HS-27A (cell line): ENCODE measurements at places on chromosomes 6 and 20.

GRCh38 chr20:59406446-59406845 lies 106.0 kb downstream of the EDN3 start:
- no peak for DNase-seq

GRCh38 chr6:135703007-135703406 lies 148.5 kb upstream of the PDE7B start:
- no peak for DNase-seq

- DNase-seq, result no peak
Observed at GRCh38 chr6:85124472-85125354, 325.2 kb upstream of the NT5E start.

DNA sequence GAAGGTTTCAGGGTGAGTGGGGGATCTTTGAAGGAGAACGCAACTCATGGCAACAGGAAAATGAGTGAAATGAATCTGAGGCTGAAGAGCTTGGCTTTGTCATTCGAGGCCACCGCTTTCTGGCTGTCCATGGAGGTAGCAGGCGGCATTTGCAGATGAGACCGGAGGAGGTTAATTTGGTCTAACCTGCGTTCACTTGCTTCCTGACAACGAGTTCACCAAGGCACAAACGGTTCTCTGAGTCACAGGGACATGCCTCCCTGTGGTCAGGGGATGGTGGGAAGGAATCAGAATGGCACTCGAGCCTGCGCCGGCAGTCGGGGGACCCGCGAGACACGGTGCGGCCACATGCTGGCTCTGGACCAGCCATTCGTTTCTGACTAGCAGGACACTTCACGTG lies 75.0 kb downstream of the IRF4 start:
- DNase-seq, result no peak

DNA sequence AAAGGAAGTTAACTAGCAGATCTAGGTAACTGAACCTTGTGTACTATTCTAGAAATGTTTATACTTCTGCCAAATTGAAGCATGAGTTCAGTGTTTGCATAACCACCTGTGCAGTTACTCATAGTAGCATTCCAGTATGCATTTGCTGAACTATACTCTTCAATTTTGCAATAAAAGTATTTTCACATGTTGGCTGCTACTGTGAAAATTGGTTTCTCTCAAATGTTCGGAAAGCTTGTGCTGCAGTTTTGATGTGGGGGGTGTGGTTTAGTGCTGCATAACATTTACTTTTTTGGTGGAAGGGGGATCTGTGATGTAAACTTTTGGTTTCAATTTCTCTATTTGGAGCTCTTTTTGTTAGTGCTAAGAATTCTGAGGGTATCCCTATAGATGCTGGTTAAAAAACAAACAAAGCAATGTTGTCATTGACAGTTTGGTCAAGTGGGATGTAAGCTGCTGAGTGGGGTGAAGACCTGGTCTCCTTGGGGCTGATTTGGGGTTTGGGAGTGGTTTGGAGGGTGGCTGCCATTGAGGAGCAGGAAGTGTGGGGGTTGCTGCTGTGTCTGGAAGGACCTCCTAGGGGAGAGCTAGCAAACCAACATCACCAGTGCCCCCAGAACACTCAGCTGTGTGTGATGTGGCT lies 87.8 kb downstream of the CARMIL1 start:
- DNase-seq, result no peak

DNA sequence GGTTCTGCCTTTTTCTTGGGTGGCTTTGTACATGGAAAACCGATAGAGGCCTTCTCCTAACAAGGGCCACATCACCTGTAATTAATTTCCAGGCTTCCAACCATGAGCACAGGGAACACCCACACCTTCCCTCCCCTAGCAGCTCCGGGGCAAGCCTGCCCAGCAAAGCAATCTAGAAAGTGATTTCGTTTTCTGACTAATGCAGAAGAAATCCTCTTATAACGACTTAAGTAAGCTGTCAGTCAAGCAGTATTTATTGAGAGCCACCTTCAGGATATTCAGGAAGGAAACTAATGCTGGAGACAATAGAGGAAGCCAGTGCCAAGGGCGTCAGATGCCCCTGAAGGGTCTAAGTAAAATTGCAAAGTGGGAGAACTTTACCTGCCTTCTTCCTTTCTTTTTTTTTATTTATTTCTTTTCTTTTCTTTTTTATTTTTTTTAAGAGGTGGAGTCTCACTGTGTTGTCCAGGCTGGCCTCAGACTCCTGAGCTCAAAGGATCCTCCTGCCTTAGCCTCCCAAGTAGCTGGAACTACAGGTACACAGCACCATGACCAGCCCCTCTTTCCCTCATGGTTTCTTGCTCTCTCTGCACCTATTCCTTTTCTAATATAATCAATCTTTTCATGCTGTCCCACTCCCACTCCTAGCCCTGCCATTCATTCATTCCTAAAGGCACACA lies 67.5 kb upstream of the MBOAT1 start:
- DNase-seq, result no peak

DNA sequence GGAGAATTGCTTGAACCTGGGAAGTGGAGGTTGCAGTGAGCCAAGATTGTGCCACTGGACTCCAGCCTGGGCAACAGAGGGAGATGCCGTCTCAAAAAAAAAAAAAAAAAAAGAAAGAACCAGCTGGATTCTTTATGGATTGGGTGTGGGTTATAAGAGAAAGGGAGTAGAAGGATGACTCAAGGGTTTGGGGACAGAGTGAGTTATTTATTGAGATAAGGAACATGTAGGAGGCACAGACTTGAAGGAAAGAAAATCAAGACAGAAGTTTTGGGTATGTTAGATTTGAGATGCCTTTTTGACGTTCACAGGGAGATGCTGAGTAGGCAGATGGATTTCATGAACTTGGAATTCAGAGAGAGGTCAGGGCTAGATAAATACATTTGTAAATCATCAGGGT lies 47.6 kb downstream of the KIZ start:
- DNase-seq, result peak; percentile 19

GRCh38 chr20:31840906-31841816 lies 4.2 kb downstream of the FOXS1 start:
- no peak for DNase-seq

GRCh38 chr20:47661714-47662113 lies 123.6 kb downstream of the SULF2 start:
- DNase-seq, result no peak

- no peak for DNase-seq
Observed at GRCh38 chr20:57576617-57577550, 16.0 kb downstream of the PCK1 start.

DNA sequence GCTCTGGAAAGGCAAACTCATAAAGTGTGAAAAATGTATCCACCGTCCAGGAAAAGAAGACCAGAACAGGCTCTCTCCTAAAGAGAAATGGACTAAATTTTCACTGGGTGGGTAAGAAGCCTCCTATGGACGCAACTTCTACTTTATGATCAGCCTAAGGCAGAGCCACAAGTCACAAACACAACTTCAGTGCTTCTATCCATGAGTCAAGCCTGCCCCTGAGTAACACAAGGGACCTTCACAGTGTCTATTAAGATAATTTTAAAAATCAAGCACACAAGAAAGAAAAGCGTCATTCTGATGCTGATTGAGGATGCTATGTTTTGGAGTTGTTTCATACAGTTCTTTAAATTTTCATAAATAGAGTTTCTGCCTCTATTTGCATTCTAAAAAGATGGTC lies 601.7 kb upstream of the ARID1B start:
- no peak for DNase-seq

DNA sequence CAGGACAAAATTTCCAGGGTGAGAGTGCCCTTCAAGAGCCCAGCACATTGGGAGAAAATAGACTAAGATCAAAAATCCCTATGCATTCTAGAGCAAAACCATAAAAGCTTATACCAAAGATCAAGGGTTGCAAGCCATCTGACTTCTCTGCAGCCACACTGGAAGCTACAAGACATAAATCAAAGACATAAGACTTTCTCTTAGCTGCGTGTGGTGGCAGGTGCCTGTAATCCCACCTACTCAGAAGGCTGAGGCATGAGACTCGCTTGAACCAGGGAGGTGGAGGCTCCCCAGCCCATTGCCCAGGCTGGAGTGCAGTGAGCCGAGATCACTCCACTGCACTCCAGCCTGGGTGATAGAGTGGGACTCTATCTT lies 91.9 kb upstream of the NXT1 start:
- DNase-seq, result no peak

DNA sequence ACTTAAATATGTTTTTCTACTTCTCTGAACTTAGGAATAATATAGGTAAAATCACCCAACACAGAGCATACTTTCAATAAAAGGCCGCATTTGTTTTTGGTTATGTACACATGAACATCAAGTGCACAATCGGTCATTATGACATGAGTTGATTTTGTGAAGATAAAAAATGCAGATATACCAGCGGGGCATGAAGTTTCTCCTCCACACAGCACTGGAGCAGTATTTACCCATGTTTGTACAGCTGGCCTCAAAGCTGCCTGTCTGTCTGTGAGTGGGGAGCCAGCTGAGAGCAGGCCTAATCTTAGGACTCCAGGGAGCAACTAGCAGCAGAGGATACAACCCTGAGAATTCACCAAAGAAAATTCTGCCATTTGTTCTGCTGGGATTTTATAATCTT lies 206.5 kb downstream of the TPBG start:
- DNase-seq, result no peak

DNA sequence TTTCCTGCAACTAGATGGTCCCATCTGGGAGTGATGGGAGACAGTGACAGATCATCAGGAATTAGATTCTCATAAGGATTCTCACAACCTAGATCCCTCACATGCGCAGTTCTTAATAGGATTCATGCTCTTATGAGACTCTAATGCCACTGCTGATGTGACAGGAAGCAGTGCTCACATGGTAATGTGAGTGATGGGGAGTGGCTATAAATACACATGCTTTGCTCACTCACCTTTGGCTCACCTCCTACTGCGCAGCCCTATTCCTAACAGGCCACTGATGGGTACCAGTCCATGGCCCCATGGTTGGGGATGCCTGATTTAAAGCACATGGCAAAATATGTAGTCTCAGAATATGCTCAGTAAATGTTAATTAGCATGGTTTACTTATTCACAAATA lies 80.6 kb upstream of the MBOAT1 start:
- no peak for DNase-seq

DNA sequence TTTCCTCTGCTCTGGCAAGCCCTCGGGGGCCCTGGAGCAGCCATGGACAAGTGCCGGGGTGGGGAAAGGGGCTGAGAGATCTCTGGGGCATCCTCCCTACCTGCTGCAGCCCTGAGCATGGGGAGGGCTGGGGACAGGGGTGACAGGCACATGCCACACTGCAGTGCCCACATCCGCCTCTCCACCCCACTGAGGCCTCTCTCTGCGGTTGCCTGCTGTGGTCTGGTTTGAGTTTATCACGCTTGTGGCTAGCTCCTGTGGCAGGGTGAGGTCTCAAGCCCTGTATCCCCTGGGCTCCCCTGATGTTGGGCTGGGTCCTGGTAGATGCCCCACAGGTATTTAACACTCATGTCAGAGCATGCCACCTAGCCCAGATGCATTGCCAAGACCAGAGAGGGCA lies 52.9 kb upstream of the MLN start:
- no peak for DNase-seq

- no peak for DNase-seq
Observed at GRCh38 chr6:107209406-107210305, 94.3 kb upstream of the BEND3 start.

GRCh38 chr6:14995208-14995607 lies 250.7 kb upstream of the JARID2 start:
- DNase-seq, result no peak

GRCh38 chr6:170291271-170292110 lies 613 bp upstream of the DLL1 start:
- DNase-seq, result no peak

- no peak for DNase-seq
Observed at GRCh38 chr6:56025795-56026194, 150.4 kb upstream of the BMP5 start.

DNA sequence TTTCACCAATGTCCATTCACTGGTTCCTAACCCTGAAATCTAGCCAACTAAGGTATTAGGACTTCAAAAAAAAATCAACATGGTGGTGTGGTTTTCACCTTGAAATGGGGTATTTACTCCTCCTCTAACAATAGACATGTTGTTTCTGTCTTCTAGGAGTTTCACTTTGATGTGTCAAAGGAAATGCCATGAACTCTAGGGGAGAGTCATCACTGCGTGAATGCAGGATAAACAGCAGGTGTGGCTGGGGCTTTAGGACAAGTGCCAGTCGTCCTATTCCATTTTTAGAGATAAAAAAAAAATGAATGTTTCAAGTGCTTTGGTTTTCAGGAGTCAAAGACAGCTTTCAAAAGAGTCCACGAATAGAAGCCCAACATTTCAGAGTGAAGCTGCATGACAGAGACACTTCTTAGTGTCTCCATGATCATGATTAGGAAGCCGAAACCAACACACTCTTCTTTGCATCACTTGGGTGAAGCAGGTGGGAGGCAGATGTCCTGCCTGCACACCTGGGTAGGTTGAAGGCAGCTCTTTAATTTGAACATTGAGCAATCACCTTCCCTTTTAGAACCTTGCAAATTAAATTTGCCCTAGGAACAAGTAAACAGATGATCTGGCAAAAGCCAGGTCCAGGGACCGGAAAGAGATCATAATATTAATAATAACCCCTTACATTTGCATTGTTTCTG lies 328.5 kb upstream of the PRDM1 start:
- DNase-seq, result no peak

GRCh38 chr20:18849131-18849530 lies 35.5 kb downstream of the SCP2D1 start:
- no peak for DNase-seq

DNA sequence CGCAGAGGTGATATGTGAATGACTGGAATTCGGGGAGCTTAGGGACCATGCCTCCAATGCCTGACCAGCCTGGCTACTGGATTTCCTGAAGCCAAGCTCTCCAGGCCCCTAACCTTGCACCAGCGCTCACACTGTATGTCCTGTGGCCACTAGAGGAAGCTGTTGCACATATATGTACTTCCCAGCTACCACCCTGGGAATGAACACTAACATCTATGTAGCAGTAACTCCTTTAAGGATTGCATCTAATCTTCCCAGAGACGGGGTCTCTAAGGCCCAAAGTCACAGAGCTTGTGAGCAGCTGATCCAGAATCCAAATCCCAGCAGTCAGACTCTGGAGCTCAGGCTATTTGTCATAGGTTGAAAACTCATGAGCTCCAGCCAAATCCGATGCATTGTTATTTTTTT lies 20.4 kb upstream of the BPIFB1 start:
- DNase-seq, result no peak

GRCh38 chr6:44006123-44006871 lies 121.0 kb downstream of the MRPL14 start:
- DNase-seq, result no peak

DNA sequence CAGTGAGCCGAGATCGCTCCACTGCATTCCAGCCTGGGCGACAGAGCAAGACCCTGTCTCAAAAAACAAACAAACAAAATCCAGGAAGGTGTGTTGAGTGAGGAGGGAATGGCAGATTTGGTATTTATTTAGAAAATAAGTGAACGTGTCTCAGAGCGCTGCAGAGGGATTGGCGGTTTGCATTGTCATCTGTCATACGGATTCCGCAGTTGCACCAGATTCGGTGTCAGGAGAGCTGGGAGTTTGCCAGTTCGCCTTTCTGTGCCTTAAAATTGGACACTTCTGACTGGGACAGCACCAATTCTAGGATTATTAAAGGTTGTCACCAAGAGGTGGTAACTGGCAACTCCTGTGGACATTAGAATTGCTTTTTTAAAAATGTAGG lies 912 bp downstream of the SNRNP48 start:
- DNase-seq, result no peak

- no peak for DNase-seq
Observed at GRCh38 chr6:107594736-107595135, 104.8 kb downstream of the SOBP start.
